SHP77 (cell line): ENCODE measurements at places on chromosomes 1 and 21.

- DNase-seq = no peak
Observed at GRCh38 chr1:41006942-41007865, 14.3 kb downstream of the SLFNL1 start.

GRCh38 chr1:150126811-150127210, 22.9 kb upstream of the PLEKHO1 start:
- no peak for DNase-seq

DNA sequence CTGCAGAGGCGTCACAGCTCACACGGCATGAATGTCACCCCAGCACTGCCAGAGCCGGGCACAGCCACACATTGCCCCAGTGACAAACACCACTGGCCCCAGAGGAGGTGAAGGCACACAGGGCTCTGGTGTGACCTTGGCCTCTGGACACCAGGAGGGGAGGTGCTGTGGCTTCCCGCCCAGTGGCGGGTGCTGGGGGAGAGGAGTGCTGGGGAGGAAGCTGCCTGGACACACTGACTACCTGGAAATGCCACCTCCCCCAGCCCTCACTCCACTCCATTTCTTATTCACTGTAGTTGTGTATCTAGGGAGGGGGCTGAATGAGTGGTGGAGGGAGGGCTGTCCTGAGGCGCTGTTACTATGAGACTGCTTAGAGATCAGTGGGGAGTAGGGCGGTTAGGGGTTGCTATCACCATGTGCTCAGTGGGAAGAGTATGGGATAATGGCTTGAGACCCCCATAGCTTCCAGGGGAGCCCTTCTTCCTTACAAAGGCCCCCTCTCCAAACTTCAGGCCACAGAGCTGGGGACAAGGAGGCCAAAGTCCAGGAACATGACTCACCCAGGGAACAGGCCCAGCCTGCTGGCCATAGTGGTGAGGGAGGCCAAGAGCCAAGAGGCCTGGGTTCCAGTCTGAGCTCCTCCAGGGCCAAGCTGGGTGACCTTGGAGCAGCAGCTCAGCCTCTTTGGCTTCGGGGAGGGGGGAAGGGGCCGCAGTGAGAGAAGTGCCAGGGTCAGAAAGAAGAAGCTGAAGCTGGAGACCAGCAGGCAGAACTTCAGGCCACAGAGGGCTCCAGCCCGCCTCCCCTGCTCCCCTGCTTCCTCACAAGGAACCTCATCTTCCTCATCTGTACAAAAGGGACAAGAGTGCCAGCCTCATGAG, 40.1 kb downstream of the AHDC1 start:
- no peak for DNase-seq

DNA sequence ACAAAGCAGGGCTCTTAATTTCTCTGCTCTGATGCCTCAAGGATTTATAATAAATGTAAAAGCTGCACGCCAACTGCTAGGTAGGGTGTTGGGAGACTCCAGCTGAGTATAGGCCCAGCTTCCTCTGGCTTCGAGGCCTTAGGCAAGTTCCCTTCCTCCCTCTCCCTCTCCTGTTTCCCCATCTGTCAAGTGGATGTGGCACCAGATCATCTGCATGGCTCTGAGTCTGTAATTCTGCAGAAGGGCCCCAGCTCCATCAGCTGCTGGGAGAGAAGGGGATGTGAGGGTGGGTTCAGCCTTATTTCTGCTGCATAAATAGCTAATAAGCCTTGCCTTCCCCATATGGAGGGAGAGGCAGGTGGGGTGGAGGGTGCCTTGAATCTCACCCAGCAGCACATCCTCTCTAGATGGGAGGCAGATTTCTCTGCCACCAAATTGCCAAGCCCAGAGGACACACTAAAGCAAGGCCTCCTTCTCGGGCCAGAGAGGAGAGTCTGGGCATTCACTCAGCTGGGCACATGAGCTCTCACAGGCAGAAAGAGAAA, 3.8 kb downstream of the TRIM62 start:
- DNase-seq = no peak

GRCh38 chr1:181021811-181022434, 747 bp downstream of the STX6 start:
- peak; percentile 65 for DNase-seq

DNA sequence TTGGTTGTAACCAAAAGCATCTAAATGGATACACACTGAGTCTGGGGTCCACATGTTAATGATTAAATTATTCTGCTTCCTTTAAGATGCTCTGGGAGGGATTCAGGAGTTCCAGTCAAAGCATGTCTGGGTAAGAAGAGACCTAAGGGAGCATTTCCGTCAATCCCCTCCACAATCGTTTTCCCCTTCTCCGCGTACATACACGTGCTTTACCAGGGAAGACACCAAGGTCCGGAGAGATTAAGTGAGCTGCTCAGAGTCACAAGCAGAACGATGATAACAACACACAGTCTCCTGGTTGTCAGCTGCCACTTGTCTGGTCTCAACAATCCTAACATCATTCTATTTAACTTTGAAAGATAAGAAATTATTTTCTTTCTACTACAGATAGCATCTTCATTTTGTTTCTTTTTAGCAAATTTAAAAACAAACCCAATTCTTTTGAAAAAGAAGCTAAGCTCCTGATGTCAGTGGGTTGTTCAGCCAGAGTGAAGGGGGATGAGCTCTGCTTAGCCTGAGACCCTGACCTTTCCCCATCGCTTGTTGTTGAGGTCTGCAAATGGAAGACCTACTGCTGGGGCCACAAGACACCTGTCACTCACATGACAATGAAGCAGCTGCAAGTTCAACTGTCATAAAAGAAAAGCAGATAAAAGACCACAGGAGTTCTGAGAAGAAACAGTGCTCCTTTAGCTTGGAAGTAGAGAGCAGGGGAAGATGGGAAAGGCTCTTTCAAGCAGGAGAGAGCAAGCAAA, 4.5 kb downstream of the PAFAH2 start:
- no peak for DNase-seq

DNA sequence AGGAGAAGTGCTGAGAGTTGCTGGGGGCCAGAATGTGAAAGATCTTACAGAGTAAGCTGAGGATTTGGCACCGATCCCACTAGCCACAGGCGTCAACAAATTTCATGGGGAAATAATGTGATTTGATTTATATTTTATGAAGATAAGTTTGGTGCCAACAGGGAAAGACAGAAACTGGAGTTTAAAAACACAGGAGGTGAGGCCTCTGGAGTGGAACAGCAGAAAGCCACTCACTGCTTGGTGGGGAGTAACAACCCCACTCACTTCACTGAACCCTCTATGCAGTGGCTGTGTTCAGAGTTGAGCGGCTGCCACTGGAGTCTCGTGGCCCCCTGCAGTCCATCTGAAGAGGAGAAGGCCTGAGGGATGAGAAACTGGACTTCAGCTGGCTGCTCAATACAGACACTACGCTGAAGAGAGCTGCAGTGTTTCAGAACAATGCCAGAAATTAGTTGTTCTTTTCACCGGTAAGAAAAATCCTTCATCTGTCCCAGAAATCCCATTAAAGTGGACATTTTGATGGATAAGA, 48.0 kb upstream of the RXRG start:
- no peak for DNase-seq

DNA sequence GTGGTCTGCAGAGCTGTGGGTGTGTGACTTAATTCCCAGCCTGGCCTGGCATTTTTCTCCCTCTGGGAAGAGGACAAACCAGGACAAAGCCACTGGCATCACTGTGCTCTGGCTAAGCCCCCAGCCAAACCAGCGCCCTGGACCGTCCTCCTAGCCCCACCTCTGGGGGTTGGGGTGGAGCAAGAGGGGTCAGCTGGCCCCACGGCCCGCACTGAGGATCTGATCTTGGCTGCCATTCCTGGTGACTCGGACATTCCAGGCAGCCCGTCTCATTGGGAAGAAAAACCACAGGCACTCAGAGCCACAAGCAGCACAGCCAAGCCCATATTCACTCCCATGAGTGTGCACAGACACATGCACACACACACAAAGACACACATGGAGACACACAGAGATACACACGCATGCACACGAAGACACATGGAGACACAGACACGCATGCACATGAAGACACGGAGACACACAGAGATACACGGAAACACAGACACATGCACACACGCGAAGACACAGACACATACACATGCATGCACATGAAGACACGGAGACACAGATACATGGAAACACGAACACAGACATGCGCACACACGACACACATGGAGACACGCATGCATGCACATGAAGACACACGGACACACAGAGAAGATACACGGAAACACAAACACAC, 2.3 kb upstream of the MXRA8 start:
- DNase-seq = no peak

GRCh38 chr1:175864183-175864582, 120.8 kb upstream of the TNR start:
- DNase-seq = no peak

GRCh38 chr21:42541174-42541573, 27.5 kb downstream of the SLC37A1 start:
- DNase-seq = no peak

DNA sequence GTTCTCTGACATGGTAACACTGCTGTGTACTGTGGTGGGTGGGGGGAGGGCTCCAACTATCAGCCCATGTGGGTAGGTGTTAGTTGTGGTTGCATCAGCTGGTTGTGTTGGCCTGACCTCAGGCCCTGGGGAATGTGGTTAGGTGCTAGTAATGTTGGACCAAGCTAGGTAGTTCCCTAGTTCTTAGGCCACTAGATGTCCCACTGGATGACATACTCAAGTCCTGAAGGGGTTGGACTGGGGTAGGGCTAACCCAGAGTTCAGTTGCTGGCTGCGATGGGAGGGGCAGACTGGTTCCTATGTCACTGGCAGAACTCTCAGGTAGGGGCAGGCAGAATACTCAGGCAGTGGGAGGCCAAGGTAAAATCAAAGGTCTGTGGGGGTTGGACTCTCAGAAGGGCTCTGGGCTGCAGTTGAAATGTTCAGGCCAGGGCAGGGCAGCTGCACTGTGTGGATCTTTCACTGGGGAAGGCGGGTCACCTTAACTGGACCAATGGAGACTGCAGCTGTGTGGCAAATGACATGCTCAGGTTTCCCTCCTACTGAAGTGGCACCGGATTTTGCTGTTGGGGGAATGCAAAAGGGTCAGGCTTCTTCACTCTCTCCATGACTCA, 870.7 kb downstream of the LRRIQ3 start:
- no peak for DNase-seq

- no peak for DNase-seq
Observed at GRCh38 chr21:35711661-35712060, 348.7 kb downstream of the SETD4 start.

DNA sequence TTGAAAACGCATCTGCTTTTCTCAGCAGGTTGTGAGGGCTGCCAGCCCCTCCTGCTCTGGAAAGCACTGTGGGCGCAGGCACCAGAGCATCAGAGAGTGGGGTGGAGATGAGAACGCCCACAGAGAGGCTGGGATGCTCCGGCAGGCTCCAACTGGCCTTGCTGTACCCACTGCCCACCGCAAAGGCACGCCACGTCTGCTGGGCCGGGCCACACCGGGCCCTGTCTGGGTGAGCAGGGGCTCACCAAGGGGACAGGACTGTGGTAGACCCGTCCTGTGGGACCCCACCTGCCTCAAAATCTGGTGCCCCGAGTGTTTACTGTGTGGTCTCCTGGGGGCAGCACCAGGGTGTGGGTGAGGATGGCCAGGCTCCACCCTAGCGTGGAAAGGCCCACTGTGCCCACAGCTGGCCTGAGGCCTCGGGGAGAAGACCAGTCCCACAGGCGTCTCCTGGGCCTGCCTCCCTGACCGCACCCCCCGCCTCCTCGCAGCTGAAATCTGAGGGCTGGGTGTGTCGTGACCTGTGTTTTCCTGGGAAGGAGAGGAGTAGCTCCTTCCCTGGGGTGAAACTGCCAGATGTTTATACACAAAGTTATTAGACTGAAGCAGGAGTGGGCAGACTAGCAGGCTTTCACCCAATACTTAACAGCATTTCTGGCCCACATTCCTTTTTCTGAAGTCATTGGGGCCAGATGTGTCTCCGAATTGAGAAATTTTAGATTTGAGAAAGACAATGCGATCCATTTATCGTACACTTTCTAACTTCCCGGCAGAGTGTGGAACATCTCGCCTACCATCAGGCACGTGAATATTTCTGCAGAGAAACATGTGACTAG, 53.8 kb downstream of the STUM start:
- DNase-seq = no peak

- no peak for DNase-seq
Observed at GRCh38 chr1:8251635-8252034, 66.3 kb upstream of the SLC45A1 start.

- DNase-seq = no peak
Observed at GRCh38 chr1:34829250-34829649, 30.3 kb downstream of the SMIM12 start.

DNA sequence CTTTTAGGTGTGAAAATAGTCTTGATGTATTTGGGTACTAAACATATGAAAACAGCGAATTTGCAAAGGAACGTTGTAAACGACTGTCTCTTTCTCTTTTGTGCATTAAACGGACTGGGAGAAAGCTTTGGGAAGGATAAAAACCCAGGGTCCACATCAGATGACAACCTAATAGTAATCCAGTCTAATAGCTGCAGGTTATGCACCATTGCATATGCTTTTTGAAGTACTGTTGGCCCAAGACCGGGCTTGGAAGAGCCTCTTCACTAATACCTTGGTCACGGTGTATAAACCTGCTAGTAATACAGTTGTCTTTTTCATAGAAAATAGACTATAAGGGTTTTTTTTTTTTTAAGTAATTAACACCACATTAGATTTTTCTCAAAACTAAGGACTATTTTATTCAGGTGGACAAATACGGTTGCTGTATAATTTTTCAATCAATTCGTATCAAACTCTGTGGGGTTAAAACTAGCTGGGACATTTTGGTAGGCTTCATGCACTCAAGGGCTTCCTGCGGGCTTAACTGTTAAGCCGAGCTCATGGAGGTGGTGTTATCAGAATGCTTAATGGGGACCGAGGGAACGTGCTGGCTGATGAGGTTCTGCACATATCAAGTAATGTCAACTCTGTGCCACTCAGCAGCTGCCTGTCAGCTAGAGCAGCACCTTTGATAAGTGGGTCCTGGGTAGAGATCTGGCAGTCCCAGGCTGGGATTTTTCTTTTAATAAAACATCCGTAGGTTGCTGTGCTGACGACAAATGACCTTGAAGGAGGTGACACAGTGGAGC, 2.1 kb downstream of the RYR2 start:
- no peak for DNase-seq

DNA sequence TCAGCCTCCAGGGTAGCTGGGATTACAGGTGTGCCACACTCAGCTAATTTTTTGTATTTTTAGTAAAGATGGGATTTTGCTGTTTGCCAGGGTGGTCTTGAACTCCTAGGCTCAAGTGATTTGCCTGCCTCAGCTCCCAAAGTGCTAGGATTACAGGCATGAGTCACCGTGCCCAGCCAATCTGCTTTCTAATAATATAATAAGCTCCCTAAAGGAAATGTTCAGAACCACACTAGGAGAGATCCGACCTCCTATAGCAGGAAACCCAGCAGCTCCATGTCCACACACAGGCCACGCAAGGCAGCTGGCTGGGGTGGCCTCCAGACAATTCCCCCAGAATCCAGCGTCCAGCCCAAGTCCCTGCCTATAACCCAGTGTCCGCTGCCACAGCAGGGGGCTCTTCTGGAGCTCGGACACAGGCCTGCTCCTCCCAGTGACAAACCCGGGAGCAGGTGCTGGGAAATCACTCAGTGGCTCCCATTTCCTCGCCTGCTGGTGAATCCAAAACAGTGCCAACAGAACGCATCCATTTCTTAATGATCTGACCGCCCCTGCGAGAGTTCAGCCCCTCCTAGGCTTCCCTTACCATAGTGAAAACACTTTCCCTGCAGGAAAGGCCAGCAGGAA, 7.5 kb downstream of the RIPK4 start:
- DNase-seq = no peak

GRCh38 chr1:79773385-79773784, 766.9 kb upstream of the ADGRL4 start:
- DNase-seq = no peak

GRCh38 chr1:38111589-38111988, 65.0 kb upstream of the POU3F1 start:
- DNase-seq = no peak

GRCh38 chr1:228206582-228207351, 1.1 kb upstream of the OBSCN start:
- no peak for DNase-seq
